ENCODE measurements at places on chromosomes 12 and 14.

- no peak for DNase-seq
These were observed 93.1 kb downstream of the GAS2L3 start for GRCh38 chr12:100666588-100666987.

- no peak for DNase-seq
These were observed 88.7 kb upstream of the MUCL1 start for GRCh38 chr12:54765652-54766051.

DNA sequence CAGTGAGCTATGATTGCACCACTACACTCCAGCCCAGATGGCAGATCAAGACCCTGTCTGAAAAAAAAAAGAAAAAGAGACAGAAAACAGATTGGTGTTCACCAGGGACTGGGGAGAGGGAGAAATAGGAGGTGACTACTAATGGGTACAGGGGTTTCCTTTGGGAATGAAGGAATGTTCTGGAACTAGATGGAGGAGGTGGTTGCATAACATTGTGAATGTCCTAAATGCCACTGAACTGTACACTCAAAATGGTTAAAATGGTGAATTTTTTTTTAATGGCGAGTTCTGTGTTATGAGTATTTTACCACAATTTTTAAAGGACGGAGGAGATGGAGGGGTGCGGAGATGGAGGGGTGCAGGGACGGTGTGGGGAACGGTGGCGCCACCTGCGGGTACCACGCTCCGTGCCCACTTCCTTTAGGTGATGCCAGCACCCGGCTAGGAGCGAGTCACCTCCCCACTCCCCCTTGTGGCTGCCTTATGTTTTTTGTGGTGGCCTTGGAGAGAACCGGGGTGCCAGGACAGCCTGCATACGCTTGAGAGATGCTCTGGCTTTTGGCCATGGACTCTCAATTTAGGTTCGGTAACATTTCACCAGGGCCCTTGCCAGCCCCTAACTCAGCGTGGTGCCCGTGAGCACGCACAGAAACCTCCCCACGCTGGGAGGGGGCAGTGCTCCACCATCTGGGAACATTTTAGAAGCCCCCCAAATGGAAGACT is 16.1 kb downstream of the UBC start:
- no peak for DNase-seq

- no peak for DNase-seq
These were observed 15.4 kb upstream of the CARMIL3 start for GRCh38 chr14:24036169-24036962.

GRCh38 chr12:58368001-58368400 is 426.6 kb downstream of the ATP23 start:
- DNase-seq: no peak

- no peak for DNase-seq
These were observed 235.2 kb upstream of the CRY1 start for GRCh38 chr12:107328442-107329133.

DNA sequence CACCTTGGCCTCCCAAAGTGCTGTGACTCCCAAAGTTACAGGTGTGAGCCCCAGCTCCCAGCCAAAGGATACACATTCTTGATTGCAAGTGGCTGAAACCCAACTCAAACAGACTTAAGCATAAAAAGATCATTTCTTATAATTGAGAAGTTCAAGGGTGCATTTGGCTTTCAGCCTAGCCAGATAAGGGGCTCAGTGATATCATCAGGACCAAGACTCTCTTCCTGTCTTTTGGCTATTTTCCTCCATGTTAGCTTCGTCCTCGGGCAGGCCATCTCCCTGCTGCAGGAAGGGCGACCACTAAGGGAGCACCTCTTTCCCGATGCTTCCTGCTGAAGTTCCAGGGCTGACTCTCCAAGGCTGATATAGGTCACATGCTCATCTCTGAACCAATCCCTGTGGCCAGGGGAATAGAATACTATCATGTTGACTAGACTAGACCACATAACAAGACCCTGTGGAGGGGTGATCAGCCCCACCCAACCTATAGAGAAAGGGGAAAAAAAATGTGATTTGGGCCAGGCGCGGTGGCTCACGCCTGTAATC is 9.8 kb upstream of the KRT8 start:
- DNase-seq: no peak

DNA sequence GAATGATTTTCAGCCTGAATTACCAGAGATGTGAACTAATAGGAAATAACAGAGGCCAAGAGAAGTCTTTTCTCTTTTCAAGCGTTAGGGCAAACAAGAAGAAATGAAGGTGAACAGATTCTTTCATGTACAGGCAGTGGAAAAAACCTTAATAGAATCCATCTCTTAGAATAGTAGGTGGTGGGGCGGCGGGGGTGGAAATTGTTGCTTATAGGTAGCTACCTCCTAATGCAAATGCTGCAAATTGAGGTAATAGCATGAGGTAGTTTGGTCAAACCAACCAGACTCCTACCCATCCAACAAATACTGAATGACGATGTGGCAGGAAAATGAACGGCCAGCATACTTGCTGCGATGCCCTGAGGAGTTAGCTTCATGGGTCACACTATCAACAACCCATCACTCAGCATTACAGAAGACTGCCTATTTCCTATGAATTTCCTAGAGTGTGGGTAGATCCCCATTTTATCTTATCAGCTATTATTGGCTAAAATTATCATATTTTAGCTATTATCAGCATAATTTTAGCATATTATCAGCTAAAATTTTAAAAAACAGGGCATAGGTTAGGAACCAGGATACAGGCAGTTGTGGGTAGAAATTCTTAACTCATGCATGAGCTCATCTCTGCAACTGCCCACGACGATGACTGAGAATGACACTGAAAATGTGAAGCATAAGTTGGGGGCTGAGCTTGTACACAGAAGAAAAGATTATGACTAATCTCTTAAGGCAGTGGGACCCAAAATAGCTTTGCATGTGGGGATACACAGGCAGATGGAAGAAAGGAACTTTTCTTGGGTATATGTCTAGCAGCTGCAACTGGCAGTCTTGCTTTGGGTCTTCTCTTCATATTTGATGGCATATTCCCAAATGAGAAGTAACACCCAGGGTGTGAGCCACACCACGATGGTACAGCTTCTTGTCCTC is 68.7 kb downstream of the NIN start:
- no peak for DNase-seq

GRCh38 chr12:31745242-31745641 is 16.4 kb upstream of the AMN1 start:
- DNase-seq: no peak

GRCh38 chr12:78579846-78580245 is 284.7 kb upstream of the SYT1 start:
- no peak for DNase-seq

DNA sequence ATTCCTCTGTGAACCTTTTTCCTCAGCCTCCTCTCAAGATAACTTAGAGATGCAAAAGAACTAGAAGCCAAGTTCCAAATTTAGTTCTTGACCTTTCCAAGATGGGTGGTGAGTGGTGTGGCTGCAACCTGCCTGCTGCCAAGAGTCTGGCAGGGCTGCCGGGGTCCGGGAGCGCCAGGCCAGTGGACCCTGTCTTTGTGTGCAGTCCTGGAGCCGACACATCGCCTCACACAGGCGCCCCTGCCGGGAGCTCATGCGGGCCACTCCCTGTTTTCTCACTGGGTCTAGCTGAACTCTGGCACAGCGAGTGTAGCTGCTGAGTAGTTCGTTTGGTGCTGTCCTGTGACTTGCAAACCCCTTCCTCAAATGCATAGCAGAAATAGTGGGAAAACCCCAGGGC is 84.9 kb downstream of the CACNA1C start:
- no peak for DNase-seq

DNA sequence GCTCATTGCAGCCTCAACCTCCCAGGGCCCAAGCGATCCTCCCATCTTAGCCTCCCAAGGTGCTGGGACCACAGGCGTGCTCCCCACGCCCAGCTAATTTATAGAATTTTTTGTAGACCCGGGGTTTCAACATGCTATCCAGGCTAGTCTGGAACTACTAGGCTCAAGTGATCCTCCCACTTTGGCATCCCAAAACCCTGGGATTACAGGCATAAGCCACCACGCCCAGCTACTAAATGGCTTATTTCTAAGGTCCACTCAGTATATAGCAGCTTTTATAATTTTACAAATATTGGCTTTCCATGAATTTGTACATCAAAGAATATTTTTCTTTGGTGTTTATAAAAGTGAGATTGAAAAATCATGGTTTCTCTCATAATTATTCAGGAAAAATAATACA is 167.8 kb downstream of the TTC7B start:
- DNase-seq: no peak

- DNase-seq: no peak
These were observed 251.9 kb upstream of the SOX5 start for GRCh38 chr12:24201258-24201970.

GRCh38 chr12:44655846-44656245 is 220.3 kb downstream of the NELL2 start:
- no peak for DNase-seq

DNA sequence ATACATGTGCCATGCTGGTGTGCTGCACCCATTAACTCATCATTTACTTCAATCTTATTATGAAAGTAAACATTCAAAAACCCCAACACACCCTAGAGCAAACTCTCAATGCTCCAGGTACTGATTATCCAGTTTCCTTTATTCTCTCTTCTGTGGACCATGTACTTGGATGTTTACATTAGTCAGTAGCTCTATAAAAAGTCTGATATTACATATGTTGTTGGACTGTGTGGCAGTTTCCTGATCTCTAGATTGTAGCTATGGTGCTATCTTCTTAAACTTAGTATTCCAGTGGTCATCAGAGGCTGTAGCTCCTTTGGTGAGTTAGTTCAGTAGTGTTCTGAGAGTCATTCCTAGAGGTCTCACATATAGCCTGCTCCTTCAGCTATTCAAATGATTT is 25.1 kb upstream of the ITGA5 start:
- DNase-seq: no peak

GRCh38 chr12:48389409-48389808 is 38.7 kb upstream of the ZNF641 start:
- no peak for DNase-seq

DNA sequence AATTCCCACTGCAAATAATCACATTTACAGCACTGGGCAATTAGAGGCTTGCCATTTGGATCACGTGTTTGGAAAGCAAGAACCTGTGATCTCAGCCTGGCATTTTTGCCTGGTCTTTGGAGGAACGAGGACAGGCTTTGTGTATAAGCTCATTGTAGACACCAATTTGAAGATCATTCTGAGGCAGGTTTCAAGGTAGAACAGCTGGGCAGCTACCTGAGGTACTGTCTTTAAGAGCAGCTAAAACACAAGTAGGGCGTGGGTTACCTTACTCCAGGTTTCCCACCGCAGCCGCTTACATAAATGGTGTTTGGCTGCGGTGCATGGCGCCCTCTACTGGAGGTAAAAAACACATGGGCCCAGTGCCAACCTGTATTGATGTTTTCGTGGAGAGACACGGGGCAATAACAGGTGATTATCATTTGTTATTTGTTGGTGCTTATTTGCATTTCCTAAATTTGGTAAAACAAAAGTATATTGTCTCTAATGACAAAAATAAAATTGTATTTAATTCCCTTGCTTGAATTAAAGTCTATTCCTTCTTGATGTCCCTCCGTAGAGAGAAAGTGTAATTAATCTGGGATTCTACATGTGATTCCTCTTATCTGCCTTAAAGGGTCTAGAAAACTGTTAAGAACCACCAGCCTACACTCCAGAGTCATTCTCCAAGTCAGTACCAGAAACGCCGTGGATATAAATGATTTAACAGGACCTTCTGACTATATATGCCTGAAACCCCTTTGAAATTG is 69.7 kb downstream of the SVOP start:
- no peak for DNase-seq

GRCh38 chr12:124073356-124074035 is 100.5 kb downstream of the ZNF664 start:
- DNase-seq: no peak

- peak; percentile 4 for DNase-seq
These were observed 58.2 kb downstream of the DICER1 start for GRCh38 chr14:95098984-95099599.

DNA sequence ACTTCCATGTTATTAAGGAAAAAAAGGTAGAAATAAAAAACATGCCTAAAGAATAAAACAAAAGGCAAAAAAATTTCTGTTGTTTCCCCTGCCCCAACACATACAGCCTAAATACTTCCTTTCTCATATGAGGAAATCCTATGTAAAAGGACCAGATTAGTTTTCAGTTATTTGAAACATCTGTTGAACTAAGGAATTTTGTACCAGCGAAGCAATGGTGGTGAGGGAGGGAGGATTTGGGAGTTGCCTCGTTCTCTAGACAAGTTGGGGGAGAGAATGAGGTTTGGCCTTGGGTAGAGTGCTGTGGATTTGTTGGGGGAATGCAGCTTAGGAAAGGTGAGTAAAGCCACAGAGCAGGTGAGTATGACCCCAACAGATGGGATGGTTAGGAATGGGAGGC is 141.5 kb upstream of the RFLNA start:
- no peak for DNase-seq

GRCh38 chr12:124742111-124742510 is 121.6 kb downstream of the SCARB1 start:
- DNase-seq: no peak

GRCh38 chr12:5620896-5621295 is 189.0 kb downstream of the NTF3 start:
- DNase-seq: no peak

DNA sequence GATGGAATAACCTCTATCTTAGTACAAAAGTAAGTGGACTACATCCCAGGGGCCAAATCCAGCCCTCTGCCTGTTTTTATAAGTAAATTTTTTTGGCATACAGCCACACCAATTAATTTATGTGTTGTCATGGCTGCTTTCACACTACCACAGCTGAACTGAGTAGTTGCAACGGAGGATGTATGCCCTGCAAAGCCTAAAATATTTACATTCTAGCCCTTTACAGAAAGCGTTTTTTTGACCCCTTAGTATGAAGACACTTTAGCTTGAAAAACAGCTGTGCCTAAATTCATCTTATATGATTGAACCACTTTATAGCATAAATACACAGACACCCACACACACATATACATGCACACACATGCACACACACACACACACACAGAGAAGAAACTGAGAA is 501.6 kb downstream of the EGLN3 start:
- DNase-seq: no peak

DNA sequence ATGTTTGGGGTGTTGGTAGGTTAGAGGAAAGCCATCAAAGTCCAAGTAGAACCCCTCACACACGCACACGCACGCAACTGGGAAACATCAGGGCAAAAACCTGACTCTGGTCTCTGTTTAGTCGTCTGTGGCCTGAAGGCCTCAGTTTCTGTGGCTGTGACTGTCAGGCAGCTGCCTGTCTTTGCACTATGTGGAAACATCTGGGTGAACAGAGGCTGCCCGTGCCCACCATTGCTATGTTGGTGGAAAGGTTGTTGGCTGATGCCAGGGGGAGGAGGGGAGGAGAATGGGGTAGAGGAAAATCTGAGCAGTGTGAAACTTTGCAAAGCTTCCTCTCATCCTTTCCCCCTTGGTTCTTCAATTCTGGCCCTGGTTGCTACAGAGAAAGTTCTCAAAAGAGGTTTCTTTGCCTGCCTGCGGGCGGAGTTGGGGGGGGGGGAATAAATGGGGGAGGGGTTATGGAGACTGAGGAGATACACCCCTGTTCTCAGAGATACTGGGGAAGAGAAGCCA is 7.5 kb downstream of the HOXC10 start:
- no peak for DNase-seq
